ENCODE measurements at places on chromosomes 7 and 10.

DNA sequence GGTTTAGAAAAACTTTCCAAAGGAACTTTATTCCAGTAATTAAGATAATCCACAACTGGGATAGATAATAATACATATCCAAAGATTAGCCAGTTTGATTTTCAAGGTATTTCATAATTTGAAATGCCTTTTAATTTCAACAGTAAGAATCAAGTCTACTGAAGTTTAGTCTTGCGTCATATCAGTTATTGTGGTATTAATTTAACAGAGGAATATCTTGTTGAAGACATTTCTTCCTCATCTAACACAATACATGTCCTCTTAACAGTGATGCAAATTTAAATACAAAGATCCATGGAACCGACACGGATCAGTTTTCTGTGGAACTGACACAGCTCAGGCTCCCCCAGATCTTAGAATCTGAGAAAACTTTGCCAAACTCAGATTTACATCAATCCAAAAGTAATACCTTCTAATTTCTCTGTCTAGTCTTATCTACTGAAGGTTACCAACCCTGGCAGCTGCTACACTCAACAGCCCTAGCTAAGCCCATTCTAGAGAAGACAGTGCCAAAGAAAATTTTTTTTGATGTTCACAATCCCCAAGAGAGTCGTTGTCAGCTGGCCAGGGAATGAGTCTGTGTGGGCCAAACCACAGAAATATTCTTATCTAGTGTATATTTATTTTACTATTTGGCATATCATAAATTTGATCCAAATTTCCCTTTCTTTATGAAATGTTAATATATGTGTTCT, 365.2 kb upstream of the MEOX2 start:
- no peak overlapping the region for H3K4me3 ChIP-seq
- no peak for DNase-seq
- H3K36me3 ChIP-seq: no peaks in the 10 kb centered on the region
- H3K27me3 ChIP-seq: no peaks in the 10 kb centered on the region
- no peaks in the 10 kb centered on the region for H3K4me1 ChIP-seq

DNA sequence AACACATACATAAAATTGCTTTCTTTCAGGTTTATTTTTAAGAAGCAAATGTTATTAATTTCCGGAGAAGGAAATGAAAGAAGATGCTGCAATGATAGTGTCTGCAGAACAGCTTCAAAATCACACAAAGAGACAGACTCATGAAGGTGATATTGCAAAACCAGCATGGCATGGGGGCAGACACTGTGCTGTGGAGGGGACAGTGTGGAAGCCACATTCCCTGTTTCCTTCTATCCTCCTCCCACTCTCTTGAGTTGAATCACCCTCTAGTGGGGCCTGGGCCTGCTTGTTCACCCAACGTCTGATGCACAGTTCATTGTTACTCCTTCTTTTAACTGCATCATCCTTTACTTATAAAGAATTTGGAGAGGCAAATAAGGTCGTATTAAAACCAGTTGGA, 104.0 kb upstream of the INSIG1 start:
- H3K4me1 ChIP-seq: no peaks in the 10 kb centered on the region
- no peak overlapping the region for H3K27ac ChIP-seq
- H3K4me3 ChIP-seq: no peak overlapping the region
- no peaks in the 10 kb centered on the region for H3K36me3 ChIP-seq

DNA sequence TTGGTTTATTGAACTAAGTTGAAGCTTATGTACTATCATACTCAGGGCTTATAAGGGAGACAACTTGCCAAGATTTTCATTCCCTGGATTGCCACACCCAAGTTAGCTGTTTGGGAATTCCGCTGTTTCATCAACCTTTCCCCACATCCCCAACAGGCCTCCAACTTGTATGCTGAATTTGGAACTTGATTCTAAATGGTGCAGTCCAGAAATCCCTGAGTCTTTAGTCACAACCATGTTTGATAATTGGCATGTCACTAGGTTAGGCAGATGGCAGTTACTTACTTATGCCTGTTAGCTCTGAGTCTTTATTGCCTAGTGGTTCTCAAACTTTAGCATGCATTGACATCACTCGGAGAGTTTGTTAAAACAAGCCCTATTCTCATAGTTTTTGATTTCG, 135.4 kb upstream of the PRPS1L1 start:
- no peak overlapping the region for H3K4me3 ChIP-seq
- no peaks in the 10 kb centered on the region for H3K4me1 ChIP-seq
- H3K36me3 ChIP-seq: no peaks in the 10 kb centered on the region
- no peak for DNase-seq

- H3K27ac ChIP-seq: no peak overlapping the region
- H3K4me1 ChIP-seq: no peaks in the 10 kb centered on the region
- DNase-seq: no peak
- H3K4me3 ChIP-seq: no peak overlapping the region
Measured at GRCh38 chr10:129386415-129387257, 80.4 kb upstream of the MGMT start.

DNA sequence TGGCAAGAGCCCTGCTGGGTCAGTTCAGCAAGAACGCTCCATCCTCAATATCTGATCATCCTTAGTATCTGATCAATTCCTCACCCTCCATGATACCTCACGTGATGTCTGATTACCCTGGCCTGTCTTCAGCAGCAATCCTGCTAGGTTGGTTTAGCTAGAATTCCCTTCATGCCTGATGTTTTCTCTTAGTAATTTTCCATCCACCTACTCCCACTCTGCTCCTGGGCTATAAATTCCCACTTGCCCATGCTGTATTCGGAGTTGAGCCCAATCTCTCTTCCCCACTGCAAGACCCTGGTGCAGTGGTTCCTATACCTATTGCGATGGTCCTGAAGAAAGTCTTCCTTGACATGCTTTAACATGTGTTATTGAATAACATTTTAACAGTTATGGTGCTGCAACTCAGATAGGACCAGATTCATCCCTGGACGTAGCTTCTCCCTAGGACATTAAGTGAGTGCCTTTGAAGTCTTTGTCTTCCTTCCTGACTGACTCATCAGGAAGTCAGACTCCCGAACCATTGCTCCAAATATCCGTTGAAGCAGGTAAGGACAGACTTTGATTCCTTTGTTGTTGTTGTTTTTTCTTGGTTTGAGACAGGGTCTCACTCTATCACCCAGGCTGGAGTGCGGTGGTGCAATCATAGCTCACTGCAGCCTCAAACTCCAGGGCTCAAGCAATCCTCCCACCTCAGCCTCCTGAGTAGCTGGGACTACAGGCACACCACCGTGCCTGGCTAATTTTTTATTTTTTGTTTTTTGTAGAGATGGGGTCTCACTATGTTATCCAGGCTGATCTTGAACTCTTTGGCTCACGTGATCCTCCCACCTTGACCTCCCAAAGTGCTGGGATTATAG, 29.4 kb upstream of the CLDN3 start:
- DNase-seq: no peak
- H3K36me3 ChIP-seq: no peaks in the 10 kb centered on the region
- no peak overlapping the region for H3K4me3 ChIP-seq
- H3K27me3 ChIP-seq: no peaks in the 10 kb centered on the region

- DNase-seq: no peak
- no peaks in the 10 kb centered on the region for H3K27me3 ChIP-seq
- peaks cover under 1% of the 10 kb centered on the region for H3K4me1 ChIP-seq
- H3K36me3 ChIP-seq: no peaks in the 10 kb centered on the region
- H3K27ac ChIP-seq: no peak overlapping the region
- no peak overlapping the region for H3K4me3 ChIP-seq
Measured at GRCh38 chr10:32413513-32413912, 32.4 kb upstream of the CCDC7 start.

DNA sequence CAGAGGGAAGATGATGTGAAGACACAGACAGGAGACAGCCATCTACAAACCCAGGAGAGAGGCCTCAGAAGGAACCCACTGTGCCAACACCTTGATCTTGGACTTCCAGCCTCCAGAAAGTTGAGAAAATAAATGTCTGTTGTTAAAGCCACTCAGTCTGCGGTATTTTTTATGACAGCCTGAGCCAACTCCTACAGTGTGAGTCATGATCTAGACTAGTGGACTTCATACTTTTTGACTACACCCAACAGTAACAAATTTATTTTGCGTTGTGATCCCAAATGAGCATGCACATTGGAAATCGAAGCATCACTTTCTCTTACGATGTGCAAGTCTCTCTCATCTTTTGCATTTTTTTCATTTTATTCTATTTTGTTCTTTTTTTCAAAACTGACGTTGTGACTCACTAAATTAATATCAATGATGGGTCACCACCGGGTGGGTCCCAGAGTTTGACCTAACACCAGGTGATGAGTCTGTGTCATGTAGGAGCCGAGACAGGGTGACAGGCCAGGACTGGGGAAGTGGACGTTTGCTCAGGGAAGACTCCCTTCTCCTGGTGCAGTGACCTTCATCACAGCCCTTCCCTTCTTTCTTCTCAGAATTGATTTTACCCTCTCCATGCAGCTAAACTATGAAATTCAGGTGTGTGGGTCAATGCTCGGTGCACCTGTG, 28.9 kb downstream of the PHYH start:
- no peak for DNase-seq
- H3K4me1 ChIP-seq: peaks cover 15% of the 10 kb centered on the region
- no peaks in the 10 kb centered on the region for H3K36me3 ChIP-seq
- peak overlapping the region; percentile 65 for H3K27ac ChIP-seq

- no peak for DNase-seq
- H3K4me1 ChIP-seq: peaks cover 1% of the 10 kb centered on the region
- no peak overlapping the region for H3K4me3 ChIP-seq
- H3K27me3 ChIP-seq: no peaks in the 10 kb centered on the region
- no peak overlapping the region for H3K27ac ChIP-seq
Measured at GRCh38 chr7:130275826-130276297, 9.2 kb downstream of the CPA2 start.

DNA sequence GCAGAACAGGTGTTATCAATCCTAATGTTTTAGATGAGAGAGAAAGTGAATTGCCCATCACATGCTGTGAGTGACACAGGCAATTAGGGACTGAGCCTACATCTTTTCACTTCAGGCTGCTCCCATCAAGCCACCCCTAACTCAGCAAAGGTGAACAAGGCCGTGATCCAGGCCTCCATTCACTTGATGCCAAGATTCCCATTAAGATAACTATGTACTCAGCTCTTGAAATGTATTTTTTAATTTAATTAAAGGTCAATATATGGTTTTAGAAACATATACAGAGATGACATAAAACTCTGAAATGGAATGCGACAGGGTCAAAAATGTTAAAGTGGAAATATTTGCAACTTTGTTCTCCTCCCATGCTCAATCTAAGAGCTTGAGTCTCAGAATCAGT, 27.9 kb upstream of the UBE2H start:
- no peaks in the 10 kb centered on the region for H3K36me3 ChIP-seq
- H3K4me1 ChIP-seq: no peaks in the 10 kb centered on the region
- DNase-seq: no peak
- H3K27me3 ChIP-seq: no peaks in the 10 kb centered on the region
- no peak overlapping the region for H3K27ac ChIP-seq

All from ovary (tissue), 10 donors.